ENCODE measurements at places on chromosomes 5 and 9. TPM values are rescaled to one million over a fixed set of nuclear protein-coding genes. Genes with fewer than 3 reads are reported as not detected.

TYRP1 gene
- total RNA-seq: not detected

SPEF2 gene
- 2.3 TPM for total RNA-seq

CCNJL gene
- 13.6 TPM for total RNA-seq

FBP2 gene
- not detected for total RNA-seq

TSTD2 gene
- 10.9 TPM for total RNA-seq

CDH6 gene
- total RNA-seq: 0.09 TPM

DMRT2 gene
- not detected for total RNA-seq
